ENCODE measurements at places on chromosomes 1 and 21. TPM values are rescaled to one million over a fixed set of nuclear protein-coding genes. Genes with fewer than 3 reads are reported as not detected.

OR2L3 gene
- total RNA-seq, result not detected

SLC30A10 gene
- total RNA-seq, result 0.63 TPM

SYCP1 gene
- not detected for total RNA-seq

MEF2D gene
- 17.3 TPM for total RNA-seq

DNA sequence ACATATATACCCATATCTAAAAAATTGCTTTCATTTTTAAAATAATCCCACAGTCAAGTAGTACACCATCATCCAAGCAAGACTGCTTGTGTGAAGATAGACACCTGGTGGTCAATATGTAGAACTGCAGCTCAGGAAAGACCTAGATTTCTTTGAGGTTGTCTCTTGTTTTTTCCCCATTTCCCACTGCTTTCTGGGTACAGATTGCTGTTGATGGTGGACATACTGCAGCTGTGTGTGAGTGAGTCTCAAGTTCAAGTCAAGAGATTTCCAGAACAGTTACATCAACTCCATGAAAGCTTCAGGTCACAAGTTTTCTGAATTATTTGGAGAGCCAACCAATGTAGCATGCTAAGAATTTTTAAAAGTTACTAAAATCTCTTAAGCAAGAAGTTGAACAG, 306.4 kb downstream of the DUSP10 start:
- DNase-seq, result no peak
- H3K4me3 ChIP-seq, result no peak overlapping the region
- H3K27me3 ChIP-seq, result peaks cover 17% of the 10 kb centered on the region
- H3K36me3 ChIP-seq, result no peaks in the 10 kb centered on the region
- H3K4me1 ChIP-seq, result no peaks in the 10 kb centered on the region

DNA sequence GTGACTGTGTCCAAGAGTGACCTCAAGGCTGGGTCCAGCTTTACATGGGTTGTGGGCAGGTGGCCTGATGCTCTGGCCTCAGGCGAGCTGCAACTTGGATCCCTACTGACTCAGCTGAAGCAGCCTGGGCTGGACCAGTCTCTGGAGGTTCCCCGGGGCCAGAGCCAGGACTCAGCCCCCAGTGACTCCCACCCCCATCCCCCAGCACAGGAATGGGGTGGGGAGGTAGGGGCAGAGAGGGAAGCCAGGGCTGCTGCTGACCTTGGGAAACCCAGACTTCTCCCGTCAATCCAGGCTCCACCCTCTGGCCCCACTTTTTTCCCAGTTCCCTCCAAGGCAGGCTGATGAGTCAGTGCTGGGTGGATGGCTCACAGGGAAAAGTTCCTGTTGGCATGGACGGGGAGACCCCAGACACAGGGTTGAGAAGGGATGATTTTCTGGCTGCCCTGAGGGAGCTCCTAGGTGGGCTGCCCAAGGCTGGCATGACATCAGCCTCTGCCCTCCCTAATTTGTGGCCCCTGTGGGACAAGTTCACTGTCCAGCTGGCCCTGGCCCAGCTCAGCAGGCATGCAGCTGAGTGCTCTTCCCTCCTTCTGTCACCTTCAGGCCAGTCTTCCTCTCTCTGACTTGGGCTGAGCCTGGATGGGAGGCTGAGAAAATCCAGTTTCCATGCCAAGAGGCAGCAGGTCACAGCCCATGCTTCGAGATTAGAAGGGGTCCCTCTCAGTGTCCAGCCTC, 2.2 kb downstream of the ZC3H12A start:
- no peak overlapping the region for H3K27ac ChIP-seq
- H3K4me1 ChIP-seq, result peaks cover 38% of the 10 kb centered on the region
- peaks cover 25% of the 10 kb centered on the region for H3K27me3 ChIP-seq
- peak overlapping the region; percentile 82 for H3K4me3 ChIP-seq

GRCh38 chr1:241271427-241271826, 85.6 kb downstream of the RGS7 start:
- no peaks in the 10 kb centered on the region for H3K27me3 ChIP-seq
- H3K36me3 ChIP-seq, result no peaks in the 10 kb centered on the region
- DNase-seq, result no peak
- H3K4me1 ChIP-seq, result no peaks in the 10 kb centered on the region

- H3K4me3 ChIP-seq, result no peak overlapping the region
- no peaks in the 10 kb centered on the region for H3K27me3 ChIP-seq
- no peak for DNase-seq
- no peaks in the 10 kb centered on the region for H3K4me1 ChIP-seq
Measured at GRCh38 chr1:241063276-241063675, 293.7 kb downstream of the RGS7 start.

DNA sequence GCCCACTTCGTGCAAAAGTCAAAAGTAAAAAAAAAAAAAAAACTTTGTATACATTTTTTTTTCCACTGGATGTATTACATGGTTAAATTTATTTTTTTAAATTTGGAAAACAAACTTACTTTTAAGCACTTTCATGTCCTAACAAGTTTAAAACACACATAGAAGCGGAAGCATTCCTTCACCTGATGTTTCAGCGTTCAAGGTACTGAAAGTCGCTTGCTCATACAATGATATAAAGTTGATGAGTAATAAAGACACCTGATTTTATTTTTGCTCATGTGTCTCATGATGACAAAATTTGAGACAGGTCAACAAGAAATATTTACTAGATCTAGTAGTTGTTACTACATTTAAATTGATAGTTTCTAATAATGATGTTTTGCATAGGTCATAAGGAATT, 35.5 kb downstream of the ADAMTS1 start:
- no peaks in the 10 kb centered on the region for H3K4me1 ChIP-seq
- H3K4me3 ChIP-seq, result no peak overlapping the region
- H3K27ac ChIP-seq, result no peak overlapping the region

- no peaks in the 10 kb centered on the region for H3K36me3 ChIP-seq
- no peaks in the 10 kb centered on the region for H3K4me1 ChIP-seq
- no peak overlapping the region for H3K4me3 ChIP-seq
Measured at GRCh38 chr1:22275167-22275566, 132.3 kb upstream of the WNT4 start.

- H3K4me3 ChIP-seq, result no peak overlapping the region
- H3K27me3 ChIP-seq, result no peaks in the 10 kb centered on the region
- H3K27ac ChIP-seq, result no peak overlapping the region
- H3K36me3 ChIP-seq, result no peaks in the 10 kb centered on the region
- no peak for DNase-seq
- H3K4me1 ChIP-seq, result peaks cover 14% of the 10 kb centered on the region
Measured at GRCh38 chr1:31694069-31694963, 9.5 kb downstream of the COL16A1 start.

- no peak overlapping the region for H3K27ac ChIP-seq
- no peak overlapping the region for H3K4me3 ChIP-seq
- no peak for DNase-seq
Measured at GRCh38 chr1:107623431-107623830, 341.5 kb downstream of the VAV3 start.

DNA sequence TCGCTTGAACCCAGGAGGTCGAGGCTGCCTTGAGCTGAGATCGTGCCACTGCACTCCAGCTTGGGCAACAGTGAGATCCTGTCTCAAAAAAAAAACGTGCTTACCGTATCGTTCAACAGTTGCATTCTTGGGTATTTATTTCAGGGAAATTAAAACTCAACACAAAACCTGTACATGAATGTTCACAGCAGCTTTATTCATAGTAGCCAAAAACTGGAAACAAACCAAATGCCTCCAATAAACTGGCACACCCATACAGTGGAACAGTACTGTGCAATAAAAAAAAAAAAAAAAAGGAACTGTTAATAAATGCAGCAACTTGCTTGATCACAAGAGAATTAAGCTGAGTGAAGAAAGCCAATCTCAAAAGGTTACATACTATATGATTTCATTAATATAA, 6.7 kb downstream of the KHDRBS1 start:
- H3K27ac ChIP-seq, result no peak overlapping the region
- peaks cover 8% of the 10 kb centered on the region for H3K36me3 ChIP-seq
- DNase-seq, result no peak
- H3K27me3 ChIP-seq, result no peaks in the 10 kb centered on the region
- H3K4me3 ChIP-seq, result no peak overlapping the region
- peaks cover 28% of the 10 kb centered on the region for H3K4me1 ChIP-seq

DNA sequence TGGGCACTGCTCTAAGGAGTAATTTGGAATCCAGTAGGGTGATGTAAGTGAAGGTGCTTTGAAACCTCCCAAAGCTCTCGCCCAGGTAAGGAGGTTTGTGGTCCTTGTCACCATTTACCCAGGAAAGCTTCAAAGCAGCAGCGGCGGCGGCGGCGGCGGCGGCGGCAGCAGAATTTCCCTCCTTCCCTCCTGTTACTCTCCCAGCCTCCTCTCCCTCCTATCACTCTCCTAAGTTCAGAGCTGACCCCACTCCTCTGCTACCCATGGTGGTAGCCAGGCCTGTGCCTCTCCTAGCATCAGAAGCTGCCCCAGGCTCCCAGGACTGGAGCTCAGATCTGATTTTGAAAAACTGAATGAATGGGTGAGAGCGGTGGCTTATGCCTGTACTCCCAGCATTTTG, 60.7 kb downstream of the ACBD3 start:
- peaks cover 13% of the 10 kb centered on the region for H3K27me3 ChIP-seq
- DNase-seq, result no peak

DNA sequence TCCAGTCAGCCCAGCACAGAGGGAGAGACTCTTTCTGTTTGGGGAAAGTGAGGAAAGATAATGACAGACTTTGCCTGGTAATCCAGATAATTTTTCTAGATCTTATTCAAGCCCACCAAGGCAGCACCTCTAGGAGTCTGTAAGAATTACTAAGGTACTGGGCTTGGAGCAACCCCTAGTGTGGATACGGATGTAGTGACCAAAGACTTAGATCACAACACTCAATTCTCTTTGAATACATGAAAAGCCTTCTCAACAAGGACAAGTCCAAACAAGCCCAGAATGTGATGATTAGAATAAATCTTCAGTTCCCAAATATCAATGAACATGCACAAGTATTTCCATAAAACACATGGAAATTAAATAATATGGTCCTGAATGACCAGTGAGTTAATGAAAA, 206.9 kb downstream of the MRPL39 start:
- no peak overlapping the region for H3K4me3 ChIP-seq
- no peaks in the 10 kb centered on the region for H3K36me3 ChIP-seq
- no peak for DNase-seq
- peaks cover 3% of the 10 kb centered on the region for H3K27me3 ChIP-seq
- no peaks in the 10 kb centered on the region for H3K4me1 ChIP-seq
- no peak overlapping the region for H3K27ac ChIP-seq

DNA sequence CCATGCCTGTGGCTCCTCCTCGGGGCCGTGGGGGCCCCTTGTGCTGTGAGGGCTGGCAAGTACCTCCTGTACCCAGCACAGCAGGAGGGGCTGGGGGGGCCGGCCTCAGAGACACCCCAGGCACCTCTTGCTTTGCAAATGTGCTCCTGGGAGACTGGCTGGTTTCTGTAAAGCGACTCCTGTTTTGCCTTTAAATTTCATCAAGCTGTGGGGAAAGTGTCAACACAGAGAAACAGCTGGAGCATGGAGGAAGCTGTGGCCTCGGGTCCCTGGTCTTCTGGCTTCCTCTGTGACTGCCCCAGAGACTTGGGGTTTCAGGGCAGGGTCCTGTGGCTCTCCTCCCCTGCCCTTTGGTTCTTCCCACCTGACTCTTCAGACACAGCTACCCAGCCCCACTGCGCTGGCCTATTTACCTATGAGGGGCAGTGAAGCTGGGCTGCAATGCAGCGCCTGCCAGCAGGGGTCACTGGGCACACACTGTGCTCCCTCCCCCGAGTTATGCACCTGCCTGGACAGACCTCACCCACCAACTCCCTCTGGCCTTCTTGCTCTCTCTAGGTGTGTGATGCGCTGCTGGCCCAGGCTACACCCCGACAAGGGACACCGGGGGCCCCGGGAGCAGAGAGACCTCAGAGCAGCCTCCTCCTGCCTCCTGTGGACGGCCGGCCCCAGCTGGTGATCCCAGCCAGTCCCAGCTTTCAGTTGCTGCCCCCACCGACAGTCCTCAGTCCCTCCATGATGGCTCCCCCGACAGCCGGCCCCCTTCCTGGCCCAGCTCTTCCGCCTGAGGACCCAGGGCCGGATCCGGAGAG, 17.6 kb upstream of the PEX10 start:
- no peak for DNase-seq
- no peak overlapping the region for H3K4me3 ChIP-seq
- H3K27ac ChIP-seq, result no peak overlapping the region
- H3K27me3 ChIP-seq, result no peaks in the 10 kb centered on the region
- no peaks in the 10 kb centered on the region for H3K4me1 ChIP-seq
- no peaks in the 10 kb centered on the region for H3K36me3 ChIP-seq

DNA sequence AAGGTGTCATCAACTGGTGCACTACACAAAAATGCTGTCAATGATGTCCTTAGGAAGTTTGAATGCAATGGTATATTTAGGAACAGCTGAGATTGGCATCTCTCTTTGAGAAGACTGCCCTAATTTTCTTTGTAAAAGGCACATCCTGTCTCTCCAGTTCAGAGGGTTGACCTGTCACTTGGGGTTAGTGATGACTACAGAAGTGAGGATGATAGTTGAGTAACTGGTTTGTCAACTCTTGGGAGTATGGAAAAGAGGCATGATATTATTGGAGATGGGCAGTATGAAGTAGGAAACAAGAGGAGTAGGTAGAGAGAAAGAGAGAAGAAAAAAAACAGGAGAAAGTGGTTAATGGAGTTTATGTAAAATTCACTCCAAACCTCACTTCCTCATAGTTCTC, 40.4 kb upstream of the PIGC start:
- no peak overlapping the region for H3K4me3 ChIP-seq
- no peaks in the 10 kb centered on the region for H3K4me1 ChIP-seq
- H3K27ac ChIP-seq, result no peak overlapping the region
- DNase-seq, result no peak
- peaks cover 11% of the 10 kb centered on the region for H3K27me3 ChIP-seq

DNA sequence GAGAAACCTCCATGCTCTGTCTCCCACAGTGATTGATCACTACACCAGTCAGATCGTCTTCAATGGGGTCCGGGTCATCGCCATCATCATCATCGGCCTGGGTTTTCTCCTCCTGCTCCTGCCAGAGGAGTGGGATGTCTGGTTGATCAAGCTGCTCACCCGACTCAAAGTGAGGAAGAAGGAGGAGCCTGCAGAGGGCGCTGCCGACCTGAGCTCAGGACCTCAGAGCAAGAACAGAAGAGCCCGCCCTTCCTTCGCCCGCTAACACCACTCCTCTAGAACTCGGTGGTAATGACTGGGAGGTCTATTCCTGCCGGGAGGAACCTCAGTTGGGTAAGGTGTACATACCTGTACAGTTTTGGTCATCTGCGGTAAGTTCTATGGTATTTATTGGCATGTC, 50.3 kb upstream of the COA6 start:
- no peaks in the 10 kb centered on the region for H3K36me3 ChIP-seq
- H3K27me3 ChIP-seq, result peaks cover 30% of the 10 kb centered on the region
- DNase-seq, result peak; percentile 10
- no peak overlapping the region for H3K27ac ChIP-seq
- H3K4me1 ChIP-seq, result peaks cover 5% of the 10 kb centered on the region

DNA sequence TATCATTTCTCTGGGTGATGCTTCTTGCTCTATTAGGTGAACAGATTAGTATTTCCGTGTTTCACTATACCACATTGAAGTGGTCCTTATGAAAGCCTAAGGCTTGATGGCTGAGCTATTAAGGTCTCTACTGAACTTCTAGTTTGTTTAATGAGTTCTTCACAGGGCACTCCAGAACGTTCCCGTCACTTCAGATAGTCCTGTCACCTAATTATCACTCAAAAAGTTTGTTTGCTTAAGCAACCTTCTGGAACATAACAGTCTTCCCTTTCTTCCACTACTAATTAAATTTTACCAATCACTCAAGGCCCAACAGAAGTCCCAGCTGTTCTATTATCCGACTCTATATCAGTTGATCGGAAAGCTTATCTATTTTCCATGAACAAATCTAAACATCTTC, 104.6 kb upstream of the ZC3H11B start:
- no peak overlapping the region for H3K27ac ChIP-seq
- DNase-seq, result no peak
- no peak overlapping the region for H3K4me3 ChIP-seq
- H3K27me3 ChIP-seq, result no peaks in the 10 kb centered on the region

All from neural crest cell (in vitro differentiated cells).